Caki2 (cell line): ENCODE measurements at places on chromosomes 7 and 10. TPM values are rescaled to one million over a fixed set of nuclear protein-coding genes. Genes with fewer than 3 reads are reported as not detected.
A peak's percentile ranks its signal among the peaks of the same experiment; 100 is the strongest.

DNA sequence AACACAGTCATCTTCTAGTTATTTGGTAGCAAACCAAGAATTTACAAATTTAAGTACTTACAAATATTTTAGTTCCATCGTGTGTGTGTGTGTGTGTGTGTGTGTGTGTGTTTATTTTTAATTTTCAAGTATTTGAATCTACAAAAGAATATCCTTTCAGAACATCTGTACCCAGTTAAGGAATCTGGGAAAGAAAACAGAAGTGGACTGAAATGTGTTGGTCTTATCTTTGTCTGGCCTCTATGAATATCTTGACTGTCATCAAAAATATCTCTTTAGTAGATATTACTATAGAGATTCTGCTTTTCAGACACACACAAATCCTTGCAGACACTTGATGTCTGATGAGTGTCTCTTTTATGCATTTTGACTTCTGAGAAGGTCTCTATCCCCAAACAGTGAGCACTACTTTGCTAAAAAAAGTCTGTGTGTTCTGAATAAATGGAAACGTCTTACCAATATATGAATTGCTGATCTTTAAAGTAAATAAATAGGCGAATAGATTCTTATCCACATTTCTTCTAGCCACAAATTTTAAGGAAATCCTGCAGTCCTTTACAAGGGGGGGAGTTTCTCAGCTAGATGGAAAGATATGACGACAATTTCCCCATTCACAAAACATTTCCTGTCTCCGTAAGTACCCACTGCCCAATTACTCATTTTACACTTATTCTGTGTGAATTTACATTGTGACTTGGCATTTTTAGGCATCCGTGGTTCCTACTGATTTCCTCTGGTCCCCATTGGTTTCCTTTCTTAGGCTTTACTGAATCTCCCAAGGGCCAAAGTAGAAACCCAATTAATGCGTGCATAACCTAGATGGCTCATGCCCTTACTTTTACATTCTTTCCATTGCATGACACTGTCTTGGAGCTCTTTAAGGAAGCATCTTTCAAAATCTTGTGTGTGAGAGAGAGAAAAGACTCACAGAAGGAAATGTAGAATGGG, 36.0 kb downstream of the NRCAM start:
- no peak for DNase-seq

DNA sequence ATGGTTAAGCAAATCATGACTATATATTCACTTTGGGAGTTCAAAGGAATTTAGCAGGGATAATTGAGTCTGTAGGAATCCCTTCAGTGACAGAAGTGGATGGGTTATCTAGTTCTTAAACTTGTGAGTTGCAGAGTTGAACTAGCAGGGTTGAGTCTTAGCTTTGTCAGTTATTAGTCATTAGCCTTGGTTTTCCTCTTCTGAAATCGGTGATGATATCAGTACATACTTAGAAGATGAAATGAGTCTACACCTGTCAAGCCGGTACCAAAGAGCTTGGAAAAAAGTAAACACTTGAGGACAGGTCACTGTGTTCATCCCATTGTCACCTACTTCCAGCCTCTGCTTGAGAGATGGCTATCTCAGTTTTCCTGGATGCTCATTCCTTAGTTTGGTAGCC, 73.5 kb downstream of the BUB3 start:
- DNase-seq, result no peak

DNA sequence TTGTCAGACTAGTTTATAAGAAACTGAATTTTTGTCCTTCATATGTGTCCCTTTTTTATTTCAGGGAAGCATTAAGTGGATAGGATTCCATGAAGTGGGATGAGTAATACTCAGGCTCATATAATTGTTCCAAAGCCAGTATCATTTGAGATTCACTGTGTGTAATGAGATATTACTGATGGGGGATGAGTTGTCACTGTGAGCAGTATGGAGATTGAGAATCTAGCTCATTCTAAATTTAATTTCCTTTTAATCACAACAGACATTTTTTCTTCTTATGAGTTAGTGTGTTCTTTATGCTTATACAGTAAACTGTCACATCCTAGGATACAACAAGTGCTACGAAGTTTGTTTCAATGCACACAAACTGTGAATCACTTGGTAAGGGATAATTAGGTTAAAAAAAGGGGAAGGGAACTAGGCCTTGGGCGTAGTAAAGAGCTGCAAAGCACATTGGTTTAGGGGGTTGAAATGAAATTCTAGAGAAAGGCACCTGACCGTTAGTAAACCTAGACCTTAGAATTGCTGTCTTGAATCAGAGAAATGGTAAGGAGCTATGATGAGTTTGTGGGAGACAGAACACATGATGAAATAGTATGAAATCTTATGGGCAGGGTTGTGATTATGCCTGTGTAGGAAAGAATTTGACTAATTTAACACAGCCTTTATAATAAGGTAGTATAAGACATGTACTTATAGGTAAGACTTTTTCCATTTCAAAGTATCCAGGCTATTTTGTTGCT, 153.4 kb downstream of the MLLT10 start:
- no peak for DNase-seq

DNA sequence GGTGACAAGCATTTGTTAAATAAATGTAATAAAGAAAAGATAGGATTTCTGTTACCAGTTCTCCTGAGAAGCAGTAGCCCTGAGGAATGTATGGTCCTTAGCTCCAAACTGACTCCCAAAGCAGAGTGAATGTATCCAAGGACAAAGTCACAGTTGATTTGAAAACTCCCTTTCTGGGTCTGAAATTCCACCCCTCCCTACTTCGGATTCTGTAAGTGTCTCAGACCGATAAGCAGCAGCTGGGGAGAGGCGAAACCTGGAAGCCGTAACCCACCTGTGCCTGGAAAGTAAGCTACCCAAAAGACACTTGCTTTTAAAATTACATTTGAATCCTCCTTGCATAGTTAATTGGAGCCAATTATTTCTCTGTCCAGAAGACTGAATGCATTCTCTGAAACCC, 122.9 kb upstream of the FRMD4A start:
- no peak for DNase-seq

DNA sequence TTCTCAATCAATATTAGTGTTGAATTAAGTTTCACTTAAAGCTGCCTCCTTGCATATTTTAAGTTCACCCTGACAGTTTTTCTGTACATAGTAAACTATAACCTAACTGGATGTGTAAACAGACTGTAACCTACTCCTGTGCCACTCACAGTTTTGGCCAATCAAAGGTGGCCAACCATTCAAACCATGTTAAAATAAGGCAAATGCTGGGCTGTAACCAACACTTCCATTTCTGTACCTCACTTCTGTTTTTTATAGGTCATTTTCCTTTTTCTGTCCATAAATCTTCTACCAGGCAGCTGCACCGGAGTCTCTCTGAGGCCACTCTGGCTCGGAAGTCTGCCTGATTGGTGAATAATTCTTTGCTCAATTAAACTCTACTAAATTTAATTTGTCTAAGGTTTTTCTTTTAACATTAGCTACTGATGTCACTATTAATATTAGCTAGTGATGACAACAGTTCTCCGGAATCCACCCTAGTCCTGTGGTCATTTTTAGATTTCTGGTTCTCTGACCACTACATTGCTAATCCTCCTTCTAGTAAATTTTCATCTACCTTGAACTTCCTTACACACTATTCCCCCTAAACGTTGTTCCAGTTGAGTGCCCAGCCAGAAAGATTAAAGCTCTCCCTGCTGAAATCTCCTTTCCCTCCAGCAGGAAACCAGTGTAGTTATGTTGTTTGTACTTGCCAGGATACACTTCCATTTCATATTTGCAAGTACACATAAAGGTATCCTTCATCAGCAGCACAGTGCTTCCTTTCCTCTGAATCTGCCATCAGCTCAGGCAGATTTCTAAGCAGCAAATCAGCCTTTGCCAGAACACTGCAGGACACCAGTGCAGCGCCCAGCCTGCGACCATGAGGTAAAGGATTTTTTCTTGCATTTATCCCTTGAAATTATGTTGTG, 18.6 kb upstream of the IFIT2 start:
- peak; percentile 88 for DNase-seq

GRCh38 chr10:20855398-20856038, 41.6 kb downstream of the NEBL start:
- no peak for DNase-seq

DNA sequence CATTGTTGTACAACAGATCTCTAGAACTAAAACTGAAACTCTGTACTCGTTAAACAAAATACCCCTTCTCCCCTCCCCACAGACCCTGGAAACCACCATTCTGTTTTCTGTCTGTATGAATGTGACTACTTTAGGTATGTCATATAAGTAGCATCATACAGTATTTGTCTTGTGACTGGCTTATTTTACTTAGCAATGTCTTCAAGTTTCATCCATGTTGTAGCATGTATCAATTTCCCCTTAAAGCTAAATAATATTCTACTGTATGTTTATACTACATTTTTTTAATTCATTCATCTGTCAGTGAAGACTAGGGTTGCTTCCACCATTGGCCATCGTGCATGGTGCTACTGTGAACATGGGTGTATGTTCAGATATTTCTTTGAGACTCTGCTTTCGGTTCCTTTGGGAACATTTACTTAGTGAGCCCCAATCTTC, 71.2 kb upstream of the RPA3 start:
- DNase-seq, result no peak

DNA sequence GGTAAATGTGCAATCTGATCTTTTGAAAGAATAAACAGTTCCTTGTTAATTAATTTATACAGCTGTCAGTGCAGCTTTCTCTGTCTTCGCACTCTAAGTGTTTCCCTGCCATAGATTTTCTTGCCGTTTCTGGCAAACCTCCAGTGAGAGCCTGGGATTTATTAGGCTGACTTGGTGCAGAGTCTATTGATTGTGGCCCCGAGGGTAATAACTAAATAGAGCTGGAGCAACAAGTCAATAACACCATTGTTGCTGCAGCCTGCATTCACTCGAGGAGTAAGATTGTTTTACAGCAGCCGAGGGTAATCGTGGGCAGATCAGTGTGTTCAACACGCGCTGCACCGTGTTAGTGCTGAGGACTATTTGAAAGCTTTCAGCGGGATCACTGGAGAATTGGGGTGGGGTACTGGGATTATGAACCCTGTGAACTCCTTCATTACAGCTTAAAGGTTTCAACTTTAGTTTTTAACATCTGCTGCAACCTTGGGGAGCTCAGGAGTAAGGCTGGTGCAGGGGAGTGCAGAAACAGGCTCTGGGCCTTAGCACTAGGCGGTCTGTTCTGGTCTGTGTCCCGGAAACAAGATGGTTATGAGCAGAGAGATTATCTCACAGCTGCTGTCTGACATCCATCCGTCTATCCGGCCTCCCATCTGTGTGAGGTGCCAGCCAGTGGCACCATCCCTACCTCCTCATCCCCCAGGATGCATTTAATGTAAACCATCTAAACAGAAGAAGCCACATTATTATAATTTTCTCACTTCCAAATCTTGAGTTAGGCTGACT, 174.0 kb upstream of the TCF7L2 start:
- no peak for DNase-seq

The ZNF239 gene
- total RNA-seq, result 4.7 and 11.0 TPM in 2 replicates

The OR2A1 gene
- not detected in 2 replicates for total RNA-seq

The ELFN1 gene
- total RNA-seq, result not detected in 2 replicates

The MRPL32 gene
- total RNA-seq, result 53.2 and 74.2 TPM in 2 replicates
